ENCODE measurements at places on chromosomes 3 and 15. TPM values are rescaled to one million over a fixed set of nuclear protein-coding genes. Genes with fewer than 3 reads are reported as not detected.
A peak's percentile ranks its signal among the peaks of the same experiment; 100 is the strongest.

- no peak overlapping the region for H3K4me3 ChIP-seq
- no peak for DNase-seq
- H3K36me3 ChIP-seq: peaks cover 96% of the 10 kb centered on the region
Observed at GRCh38 chr15:63066272-63066671, 23.7 kb downstream of the TPM1 start.

- H3K27ac ChIP-seq: no peak overlapping the region
- DNase-seq: no peak
- H3K4me3 ChIP-seq: no peak overlapping the region
- no peaks in the 10 kb centered on the region for H3K4me1 ChIP-seq
Observed at GRCh38 chr3:28155631-28156030, 85.8 kb upstream of the CMC1 start.

- no peaks in the 10 kb centered on the region for H3K36me3 ChIP-seq
- H3K4me3 ChIP-seq: no peak overlapping the region
- no peak overlapping the region for H3K27ac ChIP-seq
- no peaks in the 10 kb centered on the region for H3K27me3 ChIP-seq
- DNase-seq: no peak
- no peaks in the 10 kb centered on the region for H3K4me1 ChIP-seq
Observed at GRCh38 chr15:80929689-80930088, 59.9 kb downstream of the MESD start.

DNA sequence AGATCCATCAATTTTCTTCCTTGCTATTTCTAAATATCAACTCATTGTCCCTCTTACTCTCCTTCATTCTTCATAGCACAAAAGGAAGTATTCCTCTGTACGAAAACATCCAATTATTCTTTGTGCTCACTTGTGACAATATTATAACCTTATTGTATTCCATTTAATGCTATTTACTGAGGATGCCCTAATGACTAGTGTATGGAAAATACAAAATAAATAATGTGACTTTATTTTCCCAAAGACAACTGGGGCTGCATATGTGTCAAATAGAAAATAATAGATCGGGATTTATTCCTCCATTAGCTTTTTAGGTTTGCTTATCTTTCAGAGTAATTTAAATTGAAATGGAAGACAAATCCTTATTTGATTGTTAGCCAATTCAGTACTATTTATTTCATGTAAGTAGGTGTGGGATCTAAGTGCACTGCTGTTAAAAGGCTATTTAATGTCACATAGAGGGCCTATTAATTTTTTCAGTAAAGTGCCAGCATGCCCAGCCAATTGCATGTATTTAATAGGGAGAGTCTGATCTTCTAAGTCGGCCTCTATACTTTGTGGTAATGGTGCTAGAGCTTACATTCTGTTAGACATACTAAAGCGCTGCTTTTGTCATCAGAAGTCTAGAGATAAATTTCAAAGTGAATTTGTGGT lies 329.8 kb downstream of the MCTP2 start:
- H3K27ac ChIP-seq: no peak overlapping the region
- H3K4me1 ChIP-seq: no peaks in the 10 kb centered on the region
- no peaks in the 10 kb centered on the region for H3K27me3 ChIP-seq
- no peak overlapping the region for H3K4me3 ChIP-seq
- no peak for DNase-seq

- no peaks in the 10 kb centered on the region for H3K27me3 ChIP-seq
- H3K4me3 ChIP-seq: no peak overlapping the region
- no peaks in the 10 kb centered on the region for H3K36me3 ChIP-seq
- H3K4me1 ChIP-seq: peaks cover 3% of the 10 kb centered on the region
- no peak for DNase-seq
- H3K27ac ChIP-seq: no peak overlapping the region
Observed at GRCh38 chr3:46114323-46114988, 87.2 kb upstream of the XCR1 start.

DNA sequence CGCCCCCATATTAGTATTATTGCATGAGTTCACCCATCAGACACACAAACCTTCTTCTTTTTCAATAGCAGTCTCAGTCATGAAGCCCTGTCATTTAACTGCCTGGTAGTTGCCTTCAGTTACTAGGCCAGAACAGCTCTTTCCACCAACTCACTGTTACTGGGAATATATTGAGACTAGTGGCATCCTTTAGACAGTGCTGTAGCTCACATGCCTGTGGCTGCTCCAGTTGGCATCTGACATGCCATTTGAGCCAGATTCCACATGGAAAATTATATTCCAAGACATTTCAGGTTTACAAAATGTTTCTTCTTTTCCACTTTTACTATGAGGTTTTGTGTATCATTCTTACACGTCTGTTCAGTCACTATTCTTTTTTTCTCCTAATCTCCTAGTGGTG lies 146.1 kb downstream of the GHSR start:
- 0 out of 2 replicates have a peak, but pooled peaks cover 2% of the 10 kb centered on the region for H3K36me3 ChIP-seq
- DNase-seq: no peak
- H3K4me3 ChIP-seq: no peak overlapping the region

The MAGEL2 gene
- 4.5 TPM for total RNA-seq

- no peaks in the 10 kb centered on the region for H3K36me3 ChIP-seq
- peak; percentile 51 for DNase-seq
- no peak overlapping the region for H3K27ac ChIP-seq
- no peak overlapping the region for H3K4me3 ChIP-seq
- H3K4me1 ChIP-seq: peaks cover 2% of the 10 kb centered on the region
Observed at GRCh38 chr3:104825116-104825515, 541.6 kb upstream of the ALCAM start.

DNA sequence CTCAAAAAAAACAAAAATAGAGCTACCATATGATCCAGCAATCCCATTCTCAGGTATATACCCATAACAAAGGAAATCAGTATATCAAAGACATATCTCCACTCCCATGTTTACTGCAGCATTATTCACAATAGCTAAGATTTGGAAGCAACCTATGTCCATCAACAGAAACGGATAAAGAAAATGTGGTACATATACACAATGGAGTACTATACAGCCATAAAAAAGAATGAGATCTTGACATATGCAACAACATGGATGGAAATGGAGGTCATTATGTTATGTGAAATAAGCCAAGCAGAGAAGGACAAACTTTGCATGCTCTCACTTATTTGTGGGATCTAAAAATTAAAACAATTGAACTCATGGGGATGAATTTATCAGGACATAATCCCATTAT lies 19.6 kb downstream of the PEAK1 start:
- no peaks in the 10 kb centered on the region for H3K36me3 ChIP-seq
- no peak overlapping the region for H3K4me3 ChIP-seq
- H3K27me3 ChIP-seq: no peaks in the 10 kb centered on the region
- no peaks in the 10 kb centered on the region for H3K4me1 ChIP-seq
- no peak for DNase-seq

The MAP6D1 gene
- total RNA-seq: 4.1 TPM

The CTXN2 gene
- total RNA-seq: not detected

DNA sequence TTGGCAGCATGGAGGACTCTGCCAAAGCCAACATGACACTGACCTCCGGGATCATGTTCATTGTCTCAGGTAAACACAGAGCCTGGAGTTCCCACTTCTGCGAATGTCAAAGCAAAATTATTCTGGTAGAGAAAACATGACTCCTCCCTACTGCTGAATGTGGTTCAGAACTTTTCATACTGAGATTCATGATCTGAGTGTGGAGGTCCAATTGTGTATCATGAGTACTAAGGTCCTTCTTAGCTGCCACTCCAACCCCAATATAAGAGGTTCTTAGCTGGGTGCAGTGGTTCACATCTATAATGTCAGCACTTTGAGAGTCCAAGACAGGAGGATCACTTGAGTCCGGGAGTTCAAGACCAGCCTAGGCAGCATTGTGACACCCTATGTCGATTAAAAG lies 13.8 kb downstream of the CLDN18 start:
- no peaks in the 10 kb centered on the region for H3K4me1 ChIP-seq
- no peaks in the 10 kb centered on the region for H3K27me3 ChIP-seq
- no peaks in the 10 kb centered on the region for H3K36me3 ChIP-seq
- no peak overlapping the region for H3K27ac ChIP-seq

DNA sequence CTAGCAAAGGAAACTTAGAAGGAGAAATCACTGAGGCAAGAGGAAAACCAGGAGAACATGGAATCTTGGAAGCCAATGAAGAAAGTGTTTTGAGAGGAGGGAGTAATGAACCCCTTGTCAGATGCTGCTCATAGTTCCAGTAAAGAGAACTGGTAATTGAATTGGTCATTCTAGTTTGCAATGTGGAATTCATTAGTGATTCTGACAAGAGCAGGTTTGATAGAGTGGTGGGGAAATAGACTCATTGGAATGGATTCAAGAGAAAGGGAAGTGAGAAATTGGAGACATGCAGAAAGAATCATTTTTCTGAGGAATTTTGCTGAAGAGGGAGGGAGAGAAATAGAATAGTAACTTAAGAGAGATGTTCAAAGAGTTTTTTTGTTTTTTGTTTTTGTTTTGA lies 21.0 kb downstream of the GLCE start:
- DNase-seq: no peak
- no peak overlapping the region for H3K27ac ChIP-seq
- H3K4me3 ChIP-seq: no peak overlapping the region
- no peaks in the 10 kb centered on the region for H3K36me3 ChIP-seq
- no peaks in the 10 kb centered on the region for H3K4me1 ChIP-seq
- no peaks in the 10 kb centered on the region for H3K27me3 ChIP-seq

DNA sequence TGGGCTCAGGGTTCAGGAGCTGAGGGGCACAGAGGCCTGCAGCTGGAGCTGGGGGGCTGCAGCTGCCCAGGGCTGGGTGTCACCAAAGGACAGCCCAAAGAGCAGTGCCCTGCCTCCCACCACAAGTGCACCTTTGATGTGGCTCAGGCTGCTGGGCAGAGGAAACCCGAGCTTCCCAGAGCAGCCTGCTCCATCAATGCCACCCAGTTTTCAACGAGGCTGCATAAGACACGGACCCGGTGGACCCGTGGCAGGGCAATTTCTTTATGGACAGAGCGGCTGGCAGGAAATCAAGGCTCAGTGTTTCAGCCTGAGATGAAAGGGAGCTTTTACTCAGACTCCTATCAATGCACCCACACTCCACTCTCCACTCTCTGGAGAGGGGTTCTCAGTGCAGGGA lies 18.7 kb downstream of the SEMA5B start:
- H3K27me3 ChIP-seq: no peaks in the 10 kb centered on the region
- no peak overlapping the region for H3K27ac ChIP-seq
- DNase-seq: no peak
- H3K4me1 ChIP-seq: peaks cover 7% of the 10 kb centered on the region

Measured in H1 (cell line).